Activated effector memory CD4-positive, alpha-beta T cell treated with Interleukin-2 at 50 U/mL for 16 hours (primary cell): ENCODE measurements at places on chromosomes 5 and 9.

GRCh38 chr5:2574155-2574554, 177.3 kb downstream of the IRX2 start:
- no peak for DNase-seq

DNA sequence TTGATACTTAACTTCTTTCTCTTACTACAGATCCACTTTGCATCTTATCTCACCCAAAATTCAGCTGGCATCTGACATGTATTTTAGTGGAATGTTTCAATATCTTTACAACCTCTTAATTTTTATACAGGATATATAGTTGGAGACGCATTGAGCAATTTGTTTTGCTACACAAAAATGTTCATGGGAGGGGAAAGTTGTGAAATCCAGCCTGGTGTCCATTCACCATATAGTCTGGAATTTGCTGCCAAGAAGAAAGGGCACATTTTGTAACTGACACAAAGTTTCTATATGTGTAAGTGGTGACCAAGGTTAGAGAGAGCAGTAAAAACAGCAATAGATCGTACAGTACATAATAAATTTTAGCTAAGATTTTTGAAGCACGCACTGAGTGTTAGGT, 14.0 kb upstream of the CHD1 start:
- no peak for DNase-seq

GRCh38 chr5:35677878-35678277, 60.2 kb downstream of the SPEF2 start:
- no peak for DNase-seq

- no peak for DNase-seq
Observed at GRCh38 chr5:148730270-148730669, 75.9 kb upstream of the HTR4 start.

DNA sequence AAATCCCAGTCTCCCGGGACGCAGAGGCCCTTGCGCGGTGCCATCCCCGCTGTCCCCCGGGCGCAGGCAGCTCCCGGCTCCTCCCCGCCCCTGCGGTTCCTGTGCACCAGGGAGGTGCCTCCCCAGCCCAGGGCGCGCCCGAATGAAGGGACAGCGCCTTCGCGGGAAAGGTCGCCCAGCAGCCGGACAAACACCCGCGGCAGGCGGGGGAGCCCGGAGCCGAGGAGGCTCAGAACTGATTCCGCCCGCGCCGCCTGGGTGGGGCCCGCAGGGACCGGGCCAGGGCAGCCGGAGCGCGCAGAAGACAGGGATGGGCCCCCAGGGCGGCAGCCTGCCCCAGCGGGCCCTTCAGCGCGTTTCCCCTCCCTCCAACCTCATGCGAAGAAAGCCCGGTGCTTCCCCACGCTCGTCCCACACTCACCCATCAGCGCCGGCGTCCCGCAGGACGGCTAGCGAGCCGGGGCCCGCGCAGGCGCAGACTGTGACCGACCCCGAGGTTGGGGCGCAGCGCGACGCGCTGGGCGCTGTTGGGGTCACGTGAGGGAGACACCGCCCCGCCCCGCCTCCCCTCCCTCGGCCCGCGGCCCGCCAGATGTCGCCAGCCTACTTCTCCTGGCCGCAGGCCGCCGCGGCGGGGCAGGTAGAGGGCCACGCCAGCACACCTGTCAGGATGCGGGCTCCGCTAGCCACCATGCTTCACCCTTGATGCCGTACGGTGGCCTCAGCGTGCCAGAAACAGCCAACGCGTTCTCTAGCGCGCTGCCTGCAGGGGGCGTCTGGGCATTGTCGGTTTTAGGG, at the start of gene SLC25A51:
Gene SLC25A51 (minus strand): TSS at position 481 of the 798 bp plus-strand sequence. CDS start 15,577 bp downstream, outside the sequence.
- peak; percentile 95 for DNase-seq

DNA sequence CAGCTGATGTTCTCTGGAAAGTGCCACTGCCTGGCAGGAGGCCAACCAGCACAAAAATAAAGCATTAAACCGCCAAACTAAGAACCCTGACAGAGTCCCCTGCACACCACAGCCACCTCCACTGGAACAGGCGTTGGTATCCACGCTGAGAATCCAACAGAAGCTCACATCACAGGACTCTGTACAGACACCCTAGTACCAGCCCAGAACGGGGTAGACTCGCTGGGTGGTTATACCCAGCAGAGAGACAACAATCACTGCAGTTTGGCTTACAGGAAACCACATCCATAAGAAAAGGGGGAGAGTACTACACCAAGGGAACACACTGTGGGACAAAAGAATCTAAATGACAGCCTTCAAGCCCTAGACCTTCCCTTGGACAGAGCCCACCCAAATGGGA, 15.0 kb upstream of the POU5F2 start:
- no peak for DNase-seq

GRCh38 chr9:87428659-87429058, 69.0 kb upstream of the DAPK1 start:
- DNase-seq = no peak

DNA sequence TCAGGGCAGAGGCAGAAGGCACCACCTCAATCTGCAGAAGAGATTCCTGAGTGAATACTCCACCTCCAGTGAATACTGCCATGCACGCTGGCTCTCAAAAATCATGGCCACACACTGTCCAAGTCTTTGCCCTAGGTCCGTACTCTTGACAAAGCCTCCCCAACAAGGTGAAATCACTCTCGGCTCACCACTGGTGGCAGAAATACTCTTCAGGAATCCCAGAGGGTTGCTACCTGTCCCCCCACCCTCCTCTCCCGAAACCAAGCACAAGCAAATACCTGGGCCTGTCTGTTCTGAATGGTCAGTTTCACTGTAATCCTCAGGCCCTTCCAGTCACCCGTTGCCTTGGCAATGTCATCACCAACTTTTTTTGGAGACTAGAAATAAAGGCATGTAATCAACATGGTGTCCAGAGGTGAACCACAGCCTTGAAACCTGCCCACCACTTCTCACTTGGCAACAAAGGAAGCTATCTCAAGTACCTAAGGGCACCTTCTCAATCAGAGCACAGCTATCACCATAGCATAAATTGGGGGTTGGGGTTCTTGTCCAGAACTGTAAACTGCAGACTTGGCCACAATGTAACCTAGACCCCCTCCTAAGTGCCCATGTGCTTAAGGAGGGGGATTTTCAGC, 1.8 kb downstream of the RPL12 start:
- DNase-seq = no peak
